Activated T-helper 1 cell treated with anti-CD3 and anti-CD28 coated beads, Interleukin-12 subunit alpha, Interleukin-12 subunit beta, Interleukin-2, Interleukin-4 antibody, amounts not matched to agents 30 ng/mL and 10 ng/mL and 1 ng/mL, durations not matched to agents 14 hours and 24 hours and 36 hours (primary cell): ENCODE measurements at places on chromosomes 7 and 10.

DNA sequence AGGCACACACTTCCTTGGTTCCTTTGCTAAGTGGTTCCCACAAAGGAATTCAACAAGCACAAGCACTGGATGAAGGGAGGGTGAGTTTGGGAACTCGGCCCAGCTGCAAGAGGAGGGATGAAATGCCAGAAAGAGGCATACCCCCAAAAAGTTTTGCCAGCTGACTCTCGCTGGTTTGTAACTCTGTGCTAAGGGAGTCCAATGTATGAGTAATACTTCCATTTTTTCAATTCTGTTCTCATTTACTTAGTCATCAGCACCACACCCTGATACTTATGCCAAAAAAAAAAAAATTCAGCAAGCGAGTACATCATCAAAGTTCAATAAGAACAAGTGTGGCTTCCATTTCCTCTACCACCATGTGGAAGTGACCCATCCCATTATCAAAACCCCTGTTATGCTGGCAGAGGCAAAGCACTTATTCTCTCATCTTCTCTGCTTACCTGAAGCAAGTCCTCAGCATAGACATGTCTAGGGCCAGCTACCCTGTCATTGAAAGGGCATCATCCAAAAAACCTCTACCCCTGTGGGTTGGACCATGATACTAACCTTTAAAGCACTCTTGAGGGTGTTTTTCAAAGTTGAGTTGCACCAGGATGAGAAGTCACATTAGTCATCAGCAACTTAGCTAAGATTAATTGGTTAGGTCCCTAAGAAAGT lies 6.9 kb upstream of the HYCC1 start:
- DNase-seq: no peak

GRCh38 chr7:127251465-127252376 lies 1.0 kb downstream of the GRM8 start:
- no peak for DNase-seq

DNA sequence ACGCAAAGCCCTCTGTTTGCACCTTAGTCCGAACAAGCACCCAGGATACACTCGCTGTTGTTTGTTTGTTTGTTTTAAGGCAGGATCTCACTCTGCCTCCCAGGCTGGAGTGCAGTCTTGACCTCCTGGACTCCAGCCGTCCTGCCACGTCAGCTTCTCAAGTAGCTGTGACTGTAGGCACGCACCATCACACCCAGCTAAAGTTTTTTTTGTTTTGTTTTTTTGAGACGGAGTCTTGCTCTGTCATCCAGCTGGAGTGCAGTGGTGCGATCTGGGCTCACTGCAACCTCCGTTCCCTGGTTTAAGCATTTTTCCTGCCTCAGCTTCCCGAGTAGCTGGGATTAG lies 76.8 kb downstream of the CTBP2 start:
- DNase-seq: no peak

GRCh38 chr7:157658851-157659412 lies 322.1 kb downstream of the DNAJB6 start:
- no peak for DNase-seq

GRCh38 chr7:88268858-88269257 lies 37.8 kb downstream of the STEAP4 start:
- no peak for DNase-seq

DNA sequence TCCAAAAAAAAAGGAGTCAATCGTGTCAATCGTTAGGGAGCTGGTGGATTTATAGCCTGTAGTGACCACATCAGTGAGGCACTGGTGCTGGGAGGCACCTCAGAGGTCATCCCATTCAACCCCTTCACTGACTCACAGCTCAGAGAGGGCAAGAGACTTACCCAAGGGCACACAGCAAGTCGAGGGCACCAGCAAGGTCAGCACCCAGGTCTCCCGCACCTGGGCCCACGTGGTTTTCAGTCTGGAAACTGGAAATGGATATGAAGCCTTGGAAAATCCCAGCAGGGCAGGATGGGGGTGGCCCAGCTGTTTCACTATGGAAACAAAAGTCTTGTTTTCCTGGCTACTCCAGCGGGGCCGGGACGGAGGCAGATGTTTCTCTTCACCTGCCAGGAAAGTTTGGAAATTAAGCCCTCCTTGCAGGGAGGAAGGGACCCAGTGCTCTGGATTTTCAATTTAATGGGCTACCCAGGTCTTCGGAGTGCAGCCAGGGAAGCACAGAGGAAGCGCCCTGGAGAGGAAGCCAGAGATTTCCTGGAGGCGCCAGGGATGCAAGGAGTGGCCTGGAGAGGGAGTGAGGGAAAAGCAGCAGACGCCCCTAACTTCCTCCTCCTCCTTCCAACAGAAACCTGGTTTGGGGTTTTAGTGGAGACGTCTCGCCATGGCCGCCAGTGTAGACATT lies 157.2 kb upstream of the TNRC18 start:
- no peak for DNase-seq

GRCh38 chr7:105675934-105676371 lies 94.7 kb upstream of the EFCAB10 start:
- DNase-seq: peak; percentile 11
